ENCODE measurements at places on chromosomes 16 and 17.

- DNase-seq: no peak
These were observed 61.1 kb downstream of the SIAH1 start for GRCh38 chr16:48323783-48324775.

DNA sequence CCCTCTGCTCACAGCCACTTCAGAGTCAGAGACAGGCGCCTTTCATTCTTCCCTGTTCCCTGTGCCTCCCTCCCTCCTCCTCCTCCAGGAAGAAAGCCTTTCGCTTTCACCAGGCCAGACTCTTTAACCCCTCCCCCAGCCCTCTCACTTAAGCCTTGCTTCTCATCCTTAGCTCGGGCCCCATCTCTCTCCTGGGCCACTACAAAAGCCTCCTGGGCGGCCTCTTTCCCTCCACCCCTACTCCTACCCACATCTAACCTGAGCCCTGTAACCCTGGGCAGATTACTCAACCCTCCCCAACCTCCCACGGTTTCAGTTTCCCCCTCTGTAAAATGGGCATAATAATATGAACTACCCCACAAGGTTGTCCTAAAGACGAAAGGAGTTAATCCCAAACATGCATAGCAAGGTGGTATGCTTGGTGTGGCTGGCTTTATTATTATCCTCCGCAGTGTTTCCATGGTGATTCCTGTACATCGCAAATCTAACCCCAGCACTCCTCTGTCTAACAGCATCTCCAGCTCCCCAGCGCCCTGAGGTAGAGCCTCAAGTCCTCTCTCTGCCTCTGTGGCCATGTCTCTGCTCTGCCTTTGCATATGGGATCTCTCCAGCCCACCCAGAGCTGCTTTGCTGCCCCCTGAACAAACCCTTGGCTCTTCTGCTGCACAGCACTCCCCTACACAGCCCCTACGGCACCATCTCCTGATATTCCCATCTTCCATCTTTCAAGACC, 17.7 kb downstream of the PIMREG start:
- DNase-seq: no peak

- DNase-seq: peak; percentile 27
These were observed 7.7 kb upstream of the DCTPP1 start for GRCh38 chr16:30437511-30438046.

- no peak for DNase-seq
These were observed 4.4 kb downstream of the RNF166 start for GRCh38 chr16:88701581-88702370.

DNA sequence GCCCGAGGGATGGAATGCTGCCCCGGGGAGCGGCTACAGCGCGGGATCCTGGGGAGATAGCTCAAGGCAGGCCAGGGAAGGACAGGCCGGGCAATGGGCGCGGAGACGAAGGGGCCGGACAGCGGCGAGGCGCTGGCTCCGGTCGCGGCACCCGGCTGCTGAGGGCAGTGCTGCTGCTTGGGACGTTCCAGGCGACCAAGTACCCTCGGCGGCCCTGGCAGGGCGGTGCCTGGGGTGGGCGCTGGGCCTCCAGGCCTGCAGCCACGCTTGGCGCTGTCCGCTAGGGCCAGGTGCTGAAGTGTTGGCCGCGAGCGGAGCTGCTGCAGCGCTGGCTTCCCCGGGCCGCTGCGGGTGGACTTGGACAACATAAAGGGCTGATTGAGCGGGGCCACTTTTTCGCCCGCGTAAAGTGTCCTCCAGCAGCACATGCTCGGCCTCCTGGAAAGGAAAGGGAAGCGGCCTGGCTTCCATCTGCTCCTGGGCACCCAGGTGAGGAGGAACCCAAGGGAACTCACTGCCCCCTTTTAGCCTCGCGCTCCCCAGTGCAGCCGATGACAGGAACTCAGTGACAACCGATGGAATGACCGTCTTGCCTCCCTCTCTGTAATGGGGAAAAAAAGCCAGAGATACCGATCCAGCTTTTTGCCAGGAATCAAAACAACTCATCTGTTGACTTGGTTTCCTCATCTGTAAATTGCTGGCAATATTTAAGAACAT, 23.7 kb downstream of the CLEC3A start:
- peak; percentile 65 for DNase-seq

- no peak for DNase-seq
These were observed 2.5 kb downstream of the PRAC2 start for GRCh38 chr17:48725288-48726064.

DNA sequence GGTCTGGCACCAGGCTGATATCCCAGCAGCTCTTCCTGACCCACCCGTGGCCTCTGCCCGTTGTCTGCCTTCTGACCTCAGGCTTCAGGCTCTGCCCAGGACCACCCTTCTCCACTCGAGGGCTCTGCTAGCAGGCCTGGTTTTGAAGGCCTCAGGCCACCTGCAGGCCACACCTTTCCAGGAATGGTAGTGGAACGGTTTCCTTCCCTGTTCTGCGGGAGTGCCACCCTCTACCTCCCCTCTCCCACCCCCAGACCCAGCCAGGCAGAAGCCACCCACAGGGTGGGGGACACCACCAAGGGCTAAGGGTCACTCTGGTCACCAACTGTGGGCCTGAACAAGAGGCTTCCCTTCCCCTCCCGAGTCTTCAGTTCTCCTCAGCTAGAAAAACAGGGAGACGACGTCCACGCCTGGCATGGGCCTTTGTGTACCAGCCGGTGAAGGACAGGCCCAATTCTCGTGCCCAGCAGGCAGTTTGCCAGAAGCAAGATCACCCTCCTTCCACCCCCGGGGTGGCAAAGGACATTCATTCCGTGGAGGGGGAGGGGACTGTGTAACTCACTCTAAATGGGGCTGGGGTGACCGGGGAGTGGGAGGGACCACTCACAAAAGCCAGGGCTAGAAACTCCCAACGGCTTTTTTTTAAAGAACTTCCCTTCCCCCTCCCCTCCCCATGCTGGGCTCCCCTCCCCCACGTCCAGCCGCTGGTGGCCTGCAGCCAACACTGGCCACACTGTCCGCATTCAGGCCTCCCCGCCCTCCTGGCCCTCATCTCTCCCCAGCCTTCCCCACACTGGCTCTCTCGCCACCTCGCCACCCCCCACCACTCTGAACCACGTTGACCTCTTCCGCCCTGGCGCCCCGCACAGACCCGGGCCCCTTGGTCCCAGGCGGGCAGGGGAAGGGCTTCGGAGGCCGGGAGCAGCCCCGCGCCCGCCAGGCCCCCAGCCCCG, 7.7 kb downstream of the CBX4 start:
- DNase-seq: peak; percentile 88

DNA sequence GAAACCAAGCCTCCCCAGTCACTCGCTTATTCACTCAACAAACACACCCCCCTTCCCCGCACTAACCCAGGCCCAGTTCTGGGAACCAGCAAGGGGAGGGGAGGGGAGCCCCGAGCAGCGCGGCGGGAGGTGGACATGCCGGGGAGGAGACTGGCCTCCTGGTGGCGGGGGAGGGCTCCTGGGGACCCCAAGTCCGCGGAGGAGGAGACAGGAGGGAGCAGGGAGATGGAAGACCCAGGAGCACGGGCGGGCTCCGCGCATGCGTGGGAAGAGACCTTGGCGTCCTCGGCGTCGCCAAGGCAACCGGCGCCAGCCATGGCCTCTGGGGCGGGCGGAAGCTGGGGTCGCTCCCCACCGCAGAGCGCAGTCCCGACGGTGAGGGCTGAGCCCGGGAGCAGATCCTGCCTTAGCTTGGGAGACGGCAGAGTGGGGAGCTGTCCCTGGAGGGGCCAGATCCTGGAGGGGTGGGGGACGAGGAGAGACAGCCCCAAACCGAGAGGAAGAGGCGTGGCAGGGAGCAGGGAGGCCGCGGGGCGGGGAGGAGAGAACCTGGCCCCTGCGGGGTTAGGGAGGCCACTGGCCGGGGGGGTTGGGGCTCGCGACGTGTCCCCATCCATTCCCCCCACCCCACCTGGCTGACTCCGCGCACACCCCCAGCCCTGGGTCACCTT, at the start of gene PRR29:
TSS of gene PRR29 (plus strand) at position 302 of the 671 bp plus-strand sequence. CDS start at position 316, 14 bp downstream.
- peak; percentile 74 for DNase-seq

DNA sequence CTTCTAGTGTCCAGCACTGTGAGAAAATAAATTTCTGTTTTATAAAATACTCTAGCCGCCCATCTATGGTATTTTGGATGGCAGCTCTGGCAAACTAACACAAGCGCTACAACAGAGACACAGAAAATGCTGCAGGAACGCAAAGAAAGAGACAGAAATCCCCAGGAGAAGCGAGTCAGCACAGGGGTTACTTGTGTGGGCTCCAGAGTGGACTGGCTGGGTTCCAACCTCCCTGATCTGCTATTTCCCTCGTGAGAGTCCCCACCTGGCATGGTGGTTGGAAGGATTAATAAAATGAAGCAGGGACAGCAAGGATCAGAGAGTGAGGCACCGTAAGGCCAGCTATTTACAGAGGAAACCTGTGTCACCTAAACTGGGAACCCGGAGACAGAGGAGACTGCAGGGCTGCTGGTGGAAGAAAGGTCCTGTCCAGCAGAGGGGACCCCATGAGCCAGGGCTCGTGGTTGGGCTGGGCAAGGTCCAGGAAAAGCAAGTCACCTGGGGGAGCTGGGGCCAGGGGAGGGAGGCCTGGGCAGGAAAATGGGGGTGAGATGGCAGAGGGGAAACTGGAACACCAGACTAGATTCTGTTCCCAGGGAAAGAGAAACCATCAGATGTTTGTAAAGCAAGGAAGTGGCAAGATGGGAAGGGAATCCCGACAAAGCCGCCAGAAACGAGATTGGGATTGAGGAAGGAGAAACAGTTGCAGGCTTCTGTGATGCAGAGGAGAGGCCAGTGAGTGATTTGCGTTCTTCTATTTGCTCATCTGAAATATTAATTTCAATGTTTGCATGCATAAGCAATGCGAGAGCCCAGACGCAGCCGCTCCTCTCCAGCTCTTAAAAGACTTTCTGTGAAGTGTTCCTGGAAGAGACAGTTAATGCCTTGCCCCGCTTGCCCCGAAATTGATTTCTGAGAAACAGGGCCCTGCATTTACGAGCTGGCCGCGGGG, 63.0 kb upstream of the TEKT3 start:
- no peak for DNase-seq

DNA sequence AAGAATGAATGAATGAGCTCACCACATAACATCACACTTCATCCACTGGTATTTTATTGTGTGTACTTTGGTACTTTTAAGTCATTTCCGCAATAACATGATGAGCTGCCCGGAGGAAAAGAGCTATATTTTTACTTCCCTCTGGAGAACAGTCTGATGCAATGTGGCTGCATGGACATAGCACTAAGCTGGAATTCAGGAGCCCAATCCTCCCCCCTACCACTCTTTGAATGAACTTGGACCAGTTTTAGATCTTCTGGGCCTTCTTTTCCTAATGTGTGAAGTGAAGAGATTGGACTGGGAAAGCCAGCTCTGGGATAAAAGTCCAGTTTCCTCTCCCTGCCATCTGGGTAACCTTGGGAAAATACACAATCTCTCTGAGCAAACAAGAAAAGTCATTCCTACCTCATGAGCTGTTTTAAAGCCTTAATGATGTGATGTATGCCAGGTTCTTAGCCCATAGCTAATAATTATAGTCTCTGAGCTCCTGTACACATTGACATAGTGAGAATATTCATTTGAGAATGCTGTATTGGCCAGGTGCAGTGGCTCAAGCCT, 79.3 kb downstream of the ABCC12 start:
- peak; percentile 21 for DNase-seq

DNA sequence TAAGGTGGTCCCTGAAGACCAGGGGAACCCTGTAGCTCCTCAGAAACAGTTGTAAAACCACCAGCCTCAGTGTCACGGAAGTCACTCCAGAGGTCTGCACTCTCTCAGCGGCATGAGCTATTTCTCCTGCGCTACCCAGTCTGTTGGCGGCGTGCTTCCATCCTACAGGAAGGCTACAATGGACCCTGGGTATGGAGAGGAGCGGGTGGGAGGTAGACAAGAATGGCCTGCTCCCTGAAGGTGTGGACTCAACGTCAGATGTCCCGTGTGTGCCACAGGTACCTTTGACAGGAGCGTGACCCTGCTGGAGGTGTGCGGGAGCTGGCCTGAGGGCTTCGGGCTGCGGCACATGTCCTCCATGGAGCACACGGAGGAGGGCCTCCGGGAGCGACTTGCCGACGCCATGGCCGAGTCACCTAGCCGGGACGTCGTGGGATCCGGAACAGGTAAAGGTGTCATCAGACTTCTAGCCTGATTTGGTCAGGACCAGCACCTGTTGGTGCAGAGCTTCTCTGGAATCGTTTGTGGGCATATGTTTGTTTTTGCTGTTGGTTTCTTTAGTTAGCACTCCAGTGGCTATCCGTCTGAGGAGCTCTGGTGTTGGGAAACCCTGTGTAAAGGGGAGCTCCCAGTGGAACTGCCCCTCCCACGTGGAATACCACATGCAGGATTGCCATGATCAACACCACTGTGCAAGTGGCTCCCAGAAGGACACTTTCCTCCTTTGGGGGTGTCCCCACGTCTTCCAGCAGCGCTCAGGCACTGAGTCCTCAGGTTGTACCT, 31.4 kb upstream of the TBX2 start:
- no peak for DNase-seq

DNA sequence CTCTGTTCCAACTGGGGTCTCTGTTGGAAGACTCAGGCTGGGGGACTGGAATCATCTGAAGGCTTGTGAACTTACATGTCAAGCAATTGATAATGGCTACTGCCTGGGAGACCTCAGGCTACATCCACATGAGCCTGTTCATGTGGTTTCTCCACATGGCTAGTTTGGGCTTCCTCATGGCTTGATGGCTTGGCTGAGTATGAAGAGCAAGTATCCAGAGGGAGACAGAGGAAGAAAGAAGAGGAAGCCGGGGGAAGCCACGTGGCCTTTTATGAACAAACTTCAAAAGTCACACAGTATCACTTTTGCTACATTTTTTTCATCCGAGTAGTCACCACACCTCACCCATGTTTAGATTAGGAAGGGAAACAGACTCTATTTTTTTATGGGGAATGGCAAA, 158.9 kb downstream of the TRIM37 start:
- DNase-seq: no peak

DNA sequence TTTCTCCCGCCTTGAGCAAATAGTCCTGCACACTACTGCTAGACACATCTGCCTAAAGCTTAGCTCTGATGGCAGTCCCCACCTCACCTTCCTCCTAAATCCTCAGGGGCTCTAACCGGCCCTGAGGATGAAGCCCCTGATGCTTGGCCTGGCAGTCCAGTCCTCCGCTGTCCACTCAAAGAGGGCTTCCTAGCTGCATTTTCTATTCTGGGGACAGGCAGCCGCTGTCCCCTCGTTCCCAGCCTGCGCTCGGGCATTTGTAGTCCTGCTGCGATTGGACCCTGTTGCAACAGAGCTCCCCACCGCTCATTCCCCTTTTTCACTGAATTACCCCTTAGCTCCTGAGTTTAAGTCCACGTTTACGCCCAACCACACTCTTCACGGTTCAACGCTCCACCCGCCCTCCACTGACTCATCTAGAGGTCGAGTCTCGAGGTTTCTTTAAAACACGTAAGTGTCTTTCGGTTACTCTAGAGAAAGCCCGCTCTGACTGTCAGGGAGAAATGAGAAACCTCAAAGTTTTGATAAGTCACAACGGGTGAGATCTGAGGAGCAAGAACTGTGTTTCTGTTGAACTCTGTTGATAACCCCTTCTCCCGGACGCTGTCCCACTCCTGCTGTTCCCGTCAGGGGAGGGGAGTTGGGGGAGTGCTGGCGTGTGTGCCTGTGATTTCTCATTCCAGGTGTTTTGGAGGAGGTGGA, 4.5 kb downstream of the CCR7 start:
- DNase-seq: no peak

All from body of pancreas (tissue), 4 donors.